ENCODE measurements at places on chromosomes 7 and 10.

GRCh38 chr10:66622050-66622449 is 303.8 kb upstream of the LRRTM3 start:
- no peak for DNase-seq

DNA sequence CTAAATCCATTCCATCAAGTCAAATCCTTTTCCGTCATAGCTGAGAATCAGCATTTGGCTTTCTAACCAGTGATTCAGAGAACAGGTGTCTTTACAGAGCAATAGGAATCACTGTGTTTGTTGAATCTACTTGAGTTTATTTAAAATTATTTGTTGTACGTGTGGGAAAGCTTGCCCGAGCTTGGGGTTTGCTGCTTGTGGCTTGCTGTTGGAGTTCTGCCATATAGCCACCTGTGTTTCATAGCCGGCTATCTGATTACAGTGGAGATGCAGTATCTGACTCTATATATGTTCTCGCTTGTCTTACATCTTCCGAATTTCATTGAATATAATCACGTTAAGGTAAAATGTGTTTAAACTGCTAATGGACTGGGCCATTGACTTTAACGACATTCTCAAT is 274.3 kb upstream of the MKI67 start:
- peak; percentile 86 for DNase-seq

GRCh38 chr7:139588632-139589031 is 65.1 kb downstream of the CLEC2L start:
- DNase-seq, result no peak

DNA sequence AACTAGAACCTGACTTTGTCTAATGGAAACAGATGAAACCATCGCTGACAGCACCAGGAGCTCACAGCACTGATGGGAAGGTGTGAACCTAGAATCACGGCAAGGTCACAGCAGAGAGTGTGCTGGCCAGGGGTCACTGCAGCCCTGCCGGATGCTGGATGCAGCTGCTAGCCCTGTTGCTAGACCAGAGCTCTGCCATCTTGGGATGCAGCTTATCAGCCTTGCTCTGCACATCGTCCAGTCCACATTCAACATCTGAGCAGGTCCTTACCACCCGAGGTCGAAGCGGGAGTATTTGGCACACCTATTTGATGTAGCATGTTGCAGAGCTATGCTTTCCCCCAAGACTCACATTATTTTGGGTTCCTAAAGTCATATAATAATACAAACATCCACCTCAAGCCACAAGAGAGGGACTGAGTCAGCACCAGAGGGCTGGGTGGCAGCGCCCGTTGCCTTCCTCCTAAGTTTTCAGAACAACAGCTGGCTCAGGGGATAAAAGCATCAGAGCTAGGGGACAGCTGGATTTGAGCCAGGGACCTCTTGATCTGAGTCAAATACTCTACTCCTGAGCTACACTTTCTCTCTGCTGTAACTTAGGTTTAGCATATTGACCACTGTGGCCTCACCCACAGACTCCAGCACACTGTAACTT is 135.3 kb downstream of the ZNF467 start:
- no peak for DNase-seq

DNA sequence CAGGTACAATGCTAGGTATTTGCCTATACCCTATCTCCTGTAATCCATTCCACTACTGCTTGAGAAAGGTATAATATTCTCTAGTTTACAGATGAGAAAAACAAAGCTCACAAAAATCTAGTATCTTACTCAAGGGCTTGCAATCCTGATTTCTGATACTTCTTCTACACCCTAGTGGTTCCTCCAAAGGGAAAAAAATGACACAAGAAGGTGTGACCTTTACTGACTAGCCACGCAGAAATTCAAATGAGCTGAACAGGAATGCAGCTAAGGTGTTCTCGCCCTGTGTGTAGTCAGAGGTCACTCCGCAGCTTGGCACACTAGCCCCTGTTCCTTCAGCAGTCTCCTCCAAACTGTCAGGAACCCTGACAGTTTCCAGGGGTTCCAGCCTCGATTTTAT is 59.5 kb upstream of the TM9SF3 start:
- DNase-seq, result no peak

DNA sequence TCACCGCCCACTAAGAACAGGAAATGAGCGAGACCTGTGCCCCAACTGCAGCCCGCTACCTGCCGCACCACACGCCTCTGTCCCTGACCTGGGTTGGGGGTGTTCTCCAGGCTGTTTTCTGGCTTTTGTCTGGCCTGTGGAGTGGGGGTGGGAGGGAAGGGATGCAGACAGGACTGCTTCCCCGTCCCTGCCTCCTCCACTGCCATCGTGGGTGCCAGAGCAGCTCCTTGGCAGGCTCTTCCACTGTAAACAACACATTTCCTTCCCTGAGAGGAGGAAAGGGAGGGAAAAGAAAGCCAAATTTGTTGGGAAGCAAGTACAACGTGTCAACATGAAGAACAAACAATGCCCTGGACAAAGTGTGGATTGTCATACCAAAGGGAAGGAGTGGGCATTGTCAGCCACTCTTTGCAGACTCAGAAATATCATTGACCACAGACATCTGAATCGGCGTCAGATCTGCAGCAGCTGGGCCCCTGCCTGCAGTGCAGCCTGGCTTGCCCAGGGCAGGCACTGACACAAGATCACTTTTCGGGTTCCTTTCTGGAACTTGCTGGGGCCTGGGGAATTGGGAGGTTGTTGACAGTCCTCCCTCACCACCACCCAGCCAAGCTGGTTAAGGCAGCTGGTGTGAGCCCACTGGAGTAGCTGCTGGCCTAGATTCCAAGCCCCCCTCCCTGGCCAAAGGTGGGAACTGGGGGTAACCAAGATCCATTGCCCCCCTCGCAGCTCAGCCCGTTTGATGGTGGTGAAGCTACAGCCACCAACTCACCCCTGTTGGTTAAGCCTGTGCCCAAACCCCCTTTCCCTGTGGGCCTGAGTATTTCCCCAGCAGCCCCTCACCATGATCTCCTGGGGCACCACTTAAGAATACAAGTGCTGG is 22.6 kb upstream of the TRIM8 start:
- DNase-seq, result no peak

GRCh38 chr10:24849501-24850299 is 102.7 kb downstream of the PRTFDC1 start:
- no peak for DNase-seq

- no peak for DNase-seq
Measured at GRCh38 chr7:113444261-113444660, 325.9 kb upstream of the SMIM30 start.

- DNase-seq, result no peak
Measured at GRCh38 chr7:79615466-79615865, 162.0 kb upstream of the MAGI2 start.

GRCh38 chr7:116541951-116542350 is 17.1 kb downstream of the CAV1 start:
- DNase-seq, result no peak

DNA sequence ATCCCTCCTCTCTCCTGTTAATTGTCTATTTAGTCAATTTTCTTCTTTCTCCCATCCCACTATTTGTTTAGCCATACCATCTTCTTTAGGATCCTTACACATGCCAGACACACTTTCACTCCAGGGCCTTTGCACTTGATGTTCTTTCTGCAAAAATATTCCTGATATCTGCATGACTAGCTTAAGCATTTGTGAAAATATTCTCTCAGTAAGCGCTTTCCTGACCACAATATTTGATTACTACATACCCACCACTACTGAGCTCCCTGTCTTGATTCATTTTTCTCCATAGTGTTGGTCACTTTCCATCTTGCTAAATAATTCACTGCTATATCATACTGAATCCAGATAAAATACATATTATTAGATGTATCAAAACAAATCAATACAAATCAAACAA is 75.1 kb downstream of the SEMA3D start:
- DNase-seq, result no peak

DNA sequence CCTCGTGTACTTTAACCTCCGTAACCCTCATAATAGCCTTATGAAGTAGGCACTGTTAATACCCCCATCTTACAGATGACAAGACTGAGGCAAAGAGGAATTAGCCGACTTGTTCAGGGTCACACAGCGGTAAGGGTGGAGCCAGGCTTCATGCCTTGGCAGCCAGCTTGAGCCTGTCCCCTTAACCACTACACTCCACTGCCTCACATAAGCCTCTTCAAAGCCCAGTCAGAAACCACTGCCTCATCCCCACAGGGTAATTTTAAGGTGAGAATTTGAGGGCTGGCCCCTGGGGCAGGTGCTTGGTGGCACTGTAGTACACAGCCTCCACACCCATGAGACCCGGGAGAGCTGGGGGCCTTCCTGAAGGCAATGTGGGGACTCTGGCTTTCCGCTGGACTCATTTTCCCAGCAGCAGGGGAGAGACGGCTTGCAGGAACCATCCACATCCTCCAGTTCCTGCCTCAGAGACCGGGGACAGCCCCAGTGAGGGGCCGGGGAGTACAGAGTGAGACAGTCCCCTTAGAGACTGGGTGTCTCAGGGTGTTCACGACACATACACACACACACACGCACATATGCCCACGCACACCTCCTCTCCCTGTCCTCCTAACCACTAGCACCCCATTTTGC is 7.6 kb upstream of the C10orf105 start:
- DNase-seq, result no peak

- DNase-seq, result no peak
Measured at GRCh38 chr7:114901771-114902170, 20.1 kb upstream of the MDFIC start.

DNA sequence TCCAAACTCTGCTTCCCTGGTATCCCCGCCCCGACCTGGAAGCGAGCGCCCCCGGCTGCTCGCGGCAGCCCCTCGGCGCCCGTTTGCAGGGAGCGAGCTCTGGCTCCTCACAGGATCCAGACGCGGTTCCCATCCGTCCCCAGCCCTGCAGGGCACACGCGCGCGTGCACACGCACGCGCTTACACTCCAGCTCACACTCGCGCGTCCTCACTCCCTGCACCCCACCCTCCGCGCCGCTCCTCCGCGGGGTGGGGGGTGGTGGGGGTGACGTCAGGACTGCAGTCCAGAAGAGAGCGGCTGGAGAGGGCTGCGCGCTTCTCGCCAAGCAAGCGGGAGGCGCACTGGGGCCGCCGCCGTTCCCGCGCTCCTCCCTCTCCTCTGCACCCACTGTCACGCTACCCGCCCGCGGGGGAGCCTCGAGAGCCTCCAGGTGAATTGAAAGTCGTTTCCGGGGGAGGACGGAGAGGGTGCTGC is 255.6 kb downstream of the OTUD1 start:
- no peak for DNase-seq

- no peak for DNase-seq
Measured at GRCh38 chr10:108385963-108386362, 1221.5 kb upstream of the SORCS1 start.

DNA sequence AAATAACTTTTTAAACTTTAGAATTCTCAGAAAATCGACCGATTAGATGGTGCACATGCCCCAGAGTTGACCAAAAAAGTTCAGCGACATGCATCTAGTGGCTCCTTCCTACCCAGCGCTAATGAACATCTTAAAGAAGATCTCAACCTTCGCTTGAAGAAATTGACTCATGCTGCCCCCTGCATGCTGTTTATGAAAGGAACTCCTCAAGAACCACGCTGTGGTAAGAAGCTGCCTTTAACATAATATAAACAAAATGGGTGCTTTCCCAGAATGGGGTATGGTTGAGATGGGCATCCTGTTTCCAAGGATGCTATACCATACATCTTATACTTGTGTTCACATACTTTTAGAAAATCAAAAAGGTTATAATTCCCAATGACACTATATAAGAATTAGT is 24.6 kb downstream of the GLRX3 start:
- no peak for DNase-seq

DNA sequence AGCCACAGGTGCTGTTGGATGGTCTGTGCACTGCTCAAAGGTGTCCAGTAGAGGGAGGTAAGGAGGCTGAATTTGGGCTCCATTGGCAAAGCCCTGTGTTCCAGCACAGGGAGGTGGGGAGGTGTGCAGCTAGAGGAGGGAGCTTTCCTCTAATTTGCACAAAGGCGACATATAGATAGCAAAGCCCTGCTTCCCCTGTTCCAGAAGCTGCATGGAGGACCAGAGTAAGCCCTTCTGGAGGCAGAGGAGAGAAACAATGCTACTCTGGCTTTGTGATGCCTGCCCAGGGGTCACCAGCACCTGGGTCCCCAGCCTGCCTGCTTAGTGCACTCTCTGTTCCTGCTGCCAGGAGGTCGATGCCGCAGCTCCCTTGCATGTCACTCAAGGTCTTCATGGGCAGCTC is 3.4 kb upstream of the ARHGAP22 start:
- DNase-seq, result peak; percentile 49

GRCh38 chr7:134727711-134728110 is 51.7 kb upstream of the CALD1 start:
- DNase-seq, result no peak

GRCh38 chr10:77877441-77878344 is 48.9 kb downstream of the DLG5 start:
- peak; percentile 55 for DNase-seq

- DNase-seq, result no peak
Measured at GRCh38 chr7:157689269-157690057, 352.7 kb downstream of the DNAJB6 start.

DNA sequence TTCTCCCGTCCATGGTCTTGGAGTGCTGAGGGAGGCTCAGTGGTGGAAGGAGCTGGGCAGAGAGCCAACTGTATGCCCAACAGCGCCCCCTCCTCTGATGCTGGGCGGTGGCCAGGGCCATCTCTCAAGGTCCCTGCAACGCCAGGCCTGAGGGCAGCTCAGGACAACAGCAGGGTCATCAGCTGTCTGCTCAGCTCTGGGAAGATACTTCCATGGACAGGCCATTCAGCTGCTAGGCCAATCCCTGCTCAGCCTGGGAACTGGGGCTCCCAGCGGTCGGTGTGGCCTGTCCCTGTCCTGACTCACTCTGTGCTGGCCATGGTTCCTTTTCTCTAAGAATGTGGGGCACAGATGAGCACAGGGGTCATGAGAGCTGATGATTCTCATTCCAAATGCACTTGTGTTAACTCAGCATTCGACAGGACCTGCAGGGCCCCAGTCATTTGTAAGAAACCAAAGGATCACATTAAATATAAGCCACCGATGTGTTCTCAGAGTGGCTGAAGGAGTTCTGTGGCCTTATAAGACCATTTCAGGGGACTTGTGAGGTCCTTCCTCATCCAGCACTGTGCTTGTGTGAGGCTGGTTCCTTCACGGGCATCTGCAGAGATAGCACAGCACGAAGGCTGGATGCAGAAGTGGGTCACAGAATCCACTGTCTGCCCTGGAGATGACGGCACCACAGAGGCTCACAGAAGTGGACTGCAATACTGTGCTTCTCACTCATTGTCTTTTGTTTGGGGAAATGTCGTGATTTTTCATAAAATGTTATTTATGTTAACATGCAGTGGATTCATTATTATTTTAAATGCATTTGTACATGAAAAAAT is 73.0 kb downstream of the ADCY1 start:
- no peak for DNase-seq

Data from DMS153 (cell line).